ENCODE measurements at places on chromosomes 7 and 10.

DNA sequence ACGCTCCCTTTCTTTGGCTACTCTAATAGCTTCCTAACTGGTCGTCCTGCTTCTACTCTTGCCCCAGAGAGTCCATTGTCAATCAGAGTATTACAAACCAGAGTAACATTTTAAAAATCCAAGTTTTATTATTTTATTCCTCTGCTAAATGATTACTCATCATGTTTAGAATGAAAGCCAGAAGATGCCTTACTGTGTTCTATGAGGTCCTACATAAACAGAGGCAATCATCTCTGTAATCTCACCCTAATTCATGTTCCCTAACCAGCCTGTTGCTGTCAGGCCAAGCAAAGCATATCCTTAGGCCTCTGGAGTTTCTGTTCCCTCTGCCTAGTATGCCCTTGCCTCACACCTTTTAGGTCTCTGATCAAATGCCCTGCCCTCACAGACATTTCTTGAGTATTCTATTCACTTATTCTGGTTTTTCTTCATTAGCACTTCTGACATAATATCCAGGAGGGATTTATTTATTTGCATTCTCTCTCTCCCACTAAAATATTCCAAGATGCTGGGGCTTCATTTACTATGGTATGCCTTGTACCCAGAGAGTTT lies 497.5 kb downstream of the PHTF2 start:
- no peak for DNase-seq

DNA sequence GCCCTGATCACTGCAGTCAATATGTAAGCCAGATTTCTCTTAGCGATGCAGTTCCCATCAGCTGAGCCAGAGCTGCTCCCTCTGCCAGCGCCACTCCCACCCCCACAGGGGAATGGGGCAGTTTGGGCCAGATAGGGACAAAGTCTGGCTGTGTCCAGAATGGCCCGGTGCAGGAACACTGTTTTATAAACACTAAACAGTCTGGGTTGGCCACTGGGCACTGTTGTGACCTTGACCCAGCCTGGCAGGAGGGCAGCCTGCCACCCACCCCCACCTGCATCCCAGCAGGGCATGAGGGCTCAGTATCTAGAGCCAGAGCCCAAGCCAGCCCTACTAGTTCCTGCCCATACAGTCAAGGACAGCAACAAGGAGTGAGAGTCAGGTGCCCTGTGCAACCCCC lies 1.3 kb downstream of the OGDHL start:
- DNase-seq = no peak

- no peak for DNase-seq
Observed at GRCh38 chr10:80462299-80462980, 8.3 kb downstream of the TSPAN14 start.

DNA sequence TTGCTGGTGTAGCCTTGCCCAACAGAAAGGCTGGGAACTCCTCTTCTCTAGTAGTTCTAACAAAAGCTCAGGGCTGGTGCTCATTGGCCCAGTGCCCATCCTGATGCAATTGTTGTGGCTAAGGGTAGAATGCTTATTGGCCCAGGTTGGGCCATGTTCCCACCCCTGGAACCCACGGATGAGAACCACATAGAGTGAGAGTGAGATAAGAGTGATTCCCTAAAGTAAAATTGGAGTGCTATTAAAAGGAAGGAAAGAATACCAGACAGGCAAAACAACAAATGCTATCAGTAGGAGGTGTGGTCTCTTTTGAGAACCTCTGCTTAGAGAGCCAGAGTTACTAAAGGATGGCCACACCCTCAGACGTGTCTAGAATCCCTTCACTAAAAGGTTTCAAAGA lies 49.2 kb downstream of the LGI1 start:
- no peak for DNase-seq

DNA sequence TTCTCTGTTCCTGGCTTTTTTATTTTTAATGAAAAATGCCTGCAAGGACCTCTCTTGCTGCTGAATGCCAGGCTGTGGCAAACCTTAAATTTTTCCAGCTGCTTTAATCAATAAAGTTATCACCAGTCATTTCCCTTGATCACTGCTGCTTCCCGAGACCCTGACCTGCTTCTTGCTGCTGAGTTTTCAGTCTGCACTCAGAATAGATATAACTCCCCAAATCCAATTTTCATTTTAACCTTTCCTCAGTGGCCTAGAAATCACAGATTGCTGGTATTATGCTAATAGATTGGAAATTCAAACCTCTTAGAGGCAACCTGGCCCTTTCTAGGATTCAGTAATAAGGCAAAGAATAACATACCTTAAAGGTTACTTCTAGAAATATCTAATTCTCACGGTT lies 43.7 kb downstream of the LHPP start:
- DNase-seq = no peak

GRCh38 chr10:125661941-125662515 lies 20.9 kb downstream of the TEX36 start:
- DNase-seq = no peak

- DNase-seq = no peak
Observed at GRCh38 chr10:124867304-124867703, 65.7 kb downstream of the ABRAXAS2 start.

- DNase-seq = no peak
Observed at GRCh38 chr10:88521791-88522190, 61.3 kb downstream of the RNLS start.

DNA sequence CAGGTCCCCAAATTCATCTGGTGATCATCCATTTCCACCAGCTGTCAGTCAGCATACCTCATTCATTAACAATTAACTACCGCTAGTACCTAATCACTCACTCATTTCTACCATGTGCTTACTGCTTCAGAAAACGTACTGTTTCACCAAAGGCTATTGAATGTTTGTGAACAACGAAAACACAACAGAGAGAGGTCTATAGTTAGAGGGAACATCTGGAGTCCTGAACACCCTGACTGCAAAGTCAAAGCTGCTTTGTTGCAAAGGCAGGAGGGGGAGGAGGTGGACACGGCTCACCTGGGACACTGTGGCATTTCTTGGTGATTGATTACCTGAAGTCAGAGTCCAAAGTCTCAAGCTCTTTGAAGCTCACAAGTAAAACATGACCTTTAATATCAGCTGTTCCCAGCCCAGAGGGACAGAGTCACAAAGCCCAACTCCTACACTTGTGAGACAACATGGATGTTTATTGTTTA lies 342.3 kb upstream of the ADARB2 start:
- no peak for DNase-seq

GRCh38 chr10:92699518-92700381 lies 10.0 kb downstream of the HHEX start:
- DNase-seq = peak; percentile 56

DNA sequence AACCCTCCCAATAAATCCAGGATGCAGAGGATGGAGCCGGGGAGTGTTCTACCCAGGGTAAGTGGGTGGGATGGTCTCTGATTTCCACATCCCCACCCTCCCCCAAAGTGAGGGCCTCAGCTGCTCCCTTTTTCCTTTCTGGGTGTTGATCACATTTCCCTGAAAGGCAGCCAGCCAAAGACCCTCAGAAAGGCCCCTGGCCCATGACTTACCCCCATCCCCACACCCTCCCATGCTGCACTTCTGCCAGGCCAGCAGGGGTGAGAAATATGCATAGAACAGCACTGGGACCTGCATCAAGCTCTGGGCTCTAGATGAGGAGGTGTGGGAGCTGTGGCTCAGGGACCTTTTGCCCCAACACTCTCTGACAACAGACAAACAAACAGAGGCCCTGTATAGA lies 927.3 kb upstream of the ZNF722 start:
- DNase-seq = no peak

DNA sequence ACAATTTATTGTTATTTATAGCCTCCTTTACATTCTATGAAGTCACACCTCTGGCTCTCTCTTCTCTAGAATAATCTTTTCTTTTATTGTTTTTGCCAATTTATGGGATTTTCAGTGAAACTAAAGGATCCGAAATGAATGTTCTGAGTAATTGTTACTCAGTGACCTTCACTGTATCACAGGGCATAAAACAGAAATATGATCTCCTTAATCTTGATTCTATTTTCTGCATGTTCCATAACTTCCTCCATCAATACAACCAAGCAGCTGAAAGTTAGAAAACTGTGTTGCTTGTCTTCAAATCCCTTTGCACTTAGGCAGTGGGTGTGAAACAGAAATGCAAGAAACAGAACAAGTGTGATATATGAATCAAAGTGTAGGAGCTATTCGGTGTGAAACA lies 57.4 kb upstream of the FERD3L start:
- no peak for DNase-seq

DNA sequence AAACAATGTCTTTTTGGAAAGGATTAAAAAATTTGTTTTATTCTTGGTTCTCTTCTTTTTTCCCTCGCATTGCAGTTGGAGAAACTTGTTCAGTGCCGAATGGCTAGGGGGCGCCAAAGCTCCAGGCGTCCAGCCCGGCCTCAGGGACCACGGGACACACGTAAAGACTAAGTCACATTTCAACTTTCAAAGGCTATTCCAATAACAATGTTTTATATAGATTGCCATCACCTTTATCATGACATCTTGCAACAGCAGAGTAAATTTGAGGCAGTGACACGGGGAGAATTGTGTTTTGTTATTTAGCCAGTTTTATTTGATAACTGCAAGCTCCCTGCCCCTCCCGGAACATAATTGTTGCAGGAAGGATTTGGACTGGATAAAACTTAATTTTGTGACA lies 2.2 kb upstream of the IGFBP3 start:
- DNase-seq = peak; percentile 31
